ENCODE measurements at places on chromosomes 7 and 10.

DNA sequence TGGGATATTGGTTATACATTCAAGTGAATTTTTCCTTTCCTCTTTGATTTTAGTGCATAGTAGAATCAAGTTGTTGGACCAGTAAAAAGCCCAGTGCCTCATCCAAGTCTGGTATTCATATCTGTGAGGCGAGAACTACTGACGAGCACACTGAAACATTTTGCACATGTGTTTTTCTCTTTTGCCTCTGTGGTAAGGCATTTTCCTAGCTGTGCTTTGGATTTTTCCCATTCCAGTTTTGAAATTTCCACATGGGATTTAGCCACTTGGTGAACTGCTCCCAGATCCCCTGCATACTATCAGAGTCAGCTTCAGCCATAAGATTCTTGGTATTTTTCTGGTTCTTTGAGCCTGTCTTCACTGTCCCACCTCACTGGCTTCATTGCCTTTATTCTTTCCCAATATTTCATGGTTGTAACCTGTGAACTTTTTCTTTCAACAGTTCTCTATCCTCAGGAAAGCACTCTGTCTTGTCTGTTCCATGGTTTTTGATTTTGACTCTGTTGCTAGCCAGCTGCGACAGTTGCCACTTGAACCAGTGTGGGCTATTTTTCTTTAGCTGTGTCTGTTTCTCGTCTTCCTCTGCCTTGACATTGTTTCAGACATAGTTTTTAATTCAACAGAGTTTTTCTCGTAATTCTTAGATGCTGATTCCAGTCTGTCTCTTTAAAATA, 239.0 kb downstream of the REEP3 start:
- no peak for DNase-seq

DNA sequence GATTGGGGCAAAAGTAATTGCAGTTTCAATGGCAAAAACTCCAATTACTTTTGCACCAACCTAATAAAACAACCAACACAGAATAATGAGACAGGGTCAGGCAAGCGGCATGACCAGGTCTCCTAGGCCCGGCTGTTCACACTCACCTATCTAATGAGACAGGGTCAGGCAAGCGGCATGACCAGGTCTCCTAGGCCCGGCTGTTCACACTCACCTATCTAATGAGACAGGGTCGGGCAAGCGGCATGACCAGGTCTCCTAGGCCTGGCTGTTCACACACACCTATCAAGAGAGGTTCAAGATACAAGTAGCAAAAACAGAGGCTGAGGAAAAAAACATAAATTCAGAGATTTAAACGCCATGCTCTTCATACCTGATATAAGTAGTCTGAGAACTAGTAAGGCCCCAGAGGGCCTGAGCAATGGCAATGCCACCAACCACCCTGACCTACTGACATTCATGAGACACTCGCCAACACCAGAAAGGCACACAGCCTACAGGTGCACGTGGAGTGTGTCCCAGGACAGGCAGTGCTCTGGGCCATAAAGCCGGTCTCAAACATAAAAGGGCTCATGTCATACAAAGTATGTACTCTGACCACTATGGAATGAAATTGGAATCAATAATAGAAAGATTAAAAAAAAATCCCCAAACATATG, 40.6 kb upstream of the NCAPG2 start:
- DNase-seq, result no peak

- no peak for DNase-seq
Measured at GRCh38 chr7:13155188-13155587, 467.8 kb downstream of the ARL4A start.

GRCh38 chr7:107948645-107949442, 54.1 kb downstream of the LAMB1 start:
- no peak for DNase-seq

- no peak for DNase-seq
Measured at GRCh38 chr10:72310636-72311035, 36.9 kb downstream of the DDIT4 start.

DNA sequence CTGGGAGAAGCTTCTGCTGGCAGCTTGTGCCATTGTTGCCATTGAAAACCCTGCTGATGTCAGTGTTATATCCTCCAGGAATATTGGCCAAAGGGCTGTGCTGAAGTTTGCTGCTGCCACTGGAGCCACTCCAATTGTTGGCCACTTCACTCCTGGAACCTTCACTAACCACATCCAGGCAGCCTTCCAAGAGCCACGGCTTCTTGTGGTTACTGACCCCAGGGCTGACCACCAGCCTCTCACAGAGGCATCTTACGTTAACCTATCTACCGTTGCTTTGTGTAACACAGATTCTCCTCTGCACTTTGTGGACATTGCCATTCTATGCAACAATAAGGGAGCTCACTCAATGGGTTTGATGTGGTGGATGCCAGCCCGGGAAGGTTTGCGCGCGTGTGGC, 220.7 kb downstream of the ADK start:
- no peak for DNase-seq

DNA sequence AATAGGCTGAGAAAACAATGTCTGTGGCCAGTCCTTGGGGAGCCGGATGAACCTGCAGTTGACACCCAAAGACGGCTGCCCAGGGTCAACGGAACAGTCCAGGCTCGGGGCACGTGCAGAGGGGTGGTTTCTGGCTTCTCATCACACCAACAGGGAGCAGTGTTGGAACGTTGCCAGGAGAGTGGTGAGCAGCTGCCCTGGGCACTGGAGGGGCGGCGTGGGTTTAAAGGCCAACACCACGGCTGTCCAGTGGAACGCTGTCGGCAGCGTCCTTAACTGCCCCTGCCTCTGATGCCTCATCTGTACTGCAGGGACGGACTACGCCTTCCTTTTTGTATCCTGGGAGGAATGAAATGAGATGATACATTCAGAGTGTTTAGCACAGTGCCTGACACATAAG, 19.8 kb downstream of the JCAD start:
- DNase-seq, result no peak

- no peak for DNase-seq
Measured at GRCh38 chr7:137717811-137718271, 128.9 kb downstream of the DGKI start.

DNA sequence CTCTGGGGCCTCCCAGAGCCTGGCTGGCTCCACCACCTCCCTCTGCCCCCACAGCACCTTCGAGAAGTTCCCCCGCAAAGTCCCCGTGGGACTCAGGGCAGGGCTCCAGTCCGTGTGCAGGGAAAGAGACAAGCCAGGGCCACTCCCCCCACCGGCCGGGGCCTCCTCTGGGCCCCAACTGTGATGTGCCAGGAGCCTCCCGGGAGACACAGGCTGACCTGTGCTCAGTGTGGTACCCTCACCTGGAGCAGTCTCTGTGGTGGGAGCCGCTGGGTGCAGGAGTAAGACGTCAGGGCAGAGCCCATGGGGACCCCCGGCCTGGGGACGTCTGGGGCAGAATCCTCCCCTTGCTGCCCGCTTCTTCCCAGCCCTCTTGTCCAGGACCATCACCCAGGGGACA, 1.5 kb upstream of the ADGRA1 start:
- DNase-seq, result no peak

- no peak for DNase-seq
Measured at GRCh38 chr10:90447831-90448230, 410.0 kb downstream of the HTR7 start.

DNA sequence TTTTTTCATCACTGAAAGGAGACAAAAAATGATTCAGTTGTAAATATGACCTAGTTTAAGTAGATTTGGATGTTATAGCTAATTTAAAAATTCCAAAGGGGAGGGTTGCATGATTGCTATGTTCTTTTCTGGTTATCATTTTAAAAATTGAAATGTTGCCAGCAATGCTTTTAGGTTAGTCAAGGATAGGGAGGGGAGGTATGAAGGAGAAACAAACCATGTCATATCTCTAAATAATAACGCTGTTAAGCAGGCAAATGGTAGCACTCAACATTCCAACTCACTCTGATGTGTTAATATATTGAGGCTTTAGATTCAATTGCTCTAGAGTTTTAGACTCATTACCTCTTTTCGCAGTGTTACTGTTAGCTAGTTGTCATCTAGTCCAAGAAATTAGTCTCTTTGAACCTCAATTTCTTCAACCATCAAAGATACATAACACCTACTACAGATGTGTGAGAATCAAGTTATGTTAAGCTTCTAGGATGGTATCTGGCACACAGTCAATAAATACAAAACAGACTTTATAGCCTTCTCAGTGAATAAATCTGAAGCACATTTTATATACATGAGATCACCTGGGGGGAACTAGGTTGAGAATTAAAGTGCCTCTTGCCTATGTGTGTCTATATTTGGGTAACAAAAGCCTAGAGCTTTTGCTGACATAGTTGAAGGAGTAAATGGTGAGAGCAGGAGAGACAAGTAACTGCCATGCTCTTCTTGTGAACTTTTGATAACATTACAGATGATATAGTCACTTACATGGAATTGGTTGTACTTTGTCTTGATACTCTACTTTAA, 124.9 kb downstream of the CSTF2T start:
- no peak for DNase-seq

DNA sequence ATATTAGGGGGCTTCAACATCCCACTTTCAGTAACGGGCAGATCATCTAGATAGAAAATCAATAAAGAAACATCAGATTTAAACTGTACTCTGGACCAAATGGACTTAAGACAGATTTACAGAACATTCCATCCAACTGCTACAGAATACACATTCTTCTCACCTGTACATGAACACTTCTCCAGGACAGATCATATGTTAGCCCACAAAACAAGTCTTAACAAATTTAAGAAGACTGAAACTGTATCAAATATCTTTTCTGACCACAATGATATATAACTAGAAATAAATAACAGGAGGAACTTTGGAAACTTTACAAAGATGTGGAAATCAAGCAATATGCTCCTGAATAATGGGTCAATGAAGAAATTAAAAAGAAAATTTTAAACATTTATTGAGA, 86.7 kb downstream of the MICU1 start:
- no peak for DNase-seq

DNA sequence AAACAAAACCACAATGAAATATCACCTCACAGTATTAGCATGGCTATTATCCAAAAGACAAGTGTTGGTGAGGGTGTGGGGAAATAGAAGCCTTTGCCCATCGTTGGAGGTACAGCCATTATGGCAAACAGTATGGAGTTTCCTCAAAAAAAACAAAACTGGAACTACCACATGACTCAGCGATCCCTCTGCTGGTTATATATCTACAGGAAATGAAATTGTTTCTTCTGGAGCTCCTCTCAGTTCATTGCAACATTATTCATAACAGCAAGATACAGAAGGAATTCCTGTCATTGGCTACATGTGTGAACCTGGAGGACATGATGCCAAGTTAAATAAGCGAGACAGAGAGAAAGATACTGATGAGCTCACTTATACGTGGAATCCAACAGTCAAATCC, 2.4 kb upstream of the UBE3C start:
- no peak for DNase-seq

DNA sequence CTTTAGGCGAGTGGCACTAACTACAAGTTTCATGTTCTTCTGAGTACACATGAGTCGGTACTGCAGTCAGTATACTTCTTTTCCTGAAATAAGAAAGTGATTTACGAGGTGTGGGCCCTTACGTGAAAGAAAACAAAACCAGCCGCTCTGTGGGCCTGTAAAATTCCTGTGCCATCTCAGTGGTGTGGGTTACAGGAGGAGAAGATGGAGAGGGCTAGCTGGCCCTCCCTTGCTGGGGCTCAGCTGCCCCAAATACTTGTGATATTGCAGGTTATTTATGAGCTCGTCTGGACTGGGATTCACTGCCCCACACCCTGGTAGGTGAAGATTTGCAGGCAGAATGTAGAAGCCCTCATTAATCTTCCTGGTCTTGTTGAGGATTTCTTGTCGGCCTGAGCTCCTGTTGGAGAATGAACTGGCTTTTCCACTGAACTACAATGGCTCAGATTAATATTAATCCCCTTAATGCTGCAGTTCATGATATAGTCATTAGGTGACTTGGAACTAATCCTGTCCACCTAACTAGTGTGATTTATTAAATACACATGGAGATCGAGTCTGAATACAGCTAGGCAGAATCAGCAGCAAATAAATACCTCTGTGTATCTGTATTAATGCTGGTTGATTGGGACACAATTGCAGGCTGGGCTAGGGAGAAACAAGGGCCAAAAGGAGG, 68.0 kb downstream of the GBF1 start:
- DNase-seq, result no peak

DNA sequence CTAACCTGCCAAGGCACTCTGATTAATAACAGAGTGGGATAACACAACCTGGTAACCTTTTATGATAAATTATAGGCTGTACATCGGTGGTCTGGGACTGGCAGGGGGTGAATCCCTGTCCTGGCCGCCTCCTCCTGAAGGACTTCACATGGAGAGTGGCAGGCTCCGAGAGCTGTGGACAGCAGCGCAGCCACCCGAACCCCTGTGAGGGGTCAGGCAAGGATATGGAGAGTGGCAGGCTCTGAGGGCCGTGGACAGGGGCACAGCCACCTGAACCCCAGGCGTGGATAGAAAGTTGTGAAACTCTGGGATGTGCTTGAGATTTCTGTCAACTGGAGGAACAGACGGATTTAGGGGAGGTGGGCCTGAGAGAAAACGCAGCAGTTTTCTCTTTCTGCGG, 107.0 kb upstream of the MGMT start:
- no peak for DNase-seq

GRCh38 chr7:137919987-137920386, 73.2 kb upstream of the DGKI start:
- no peak for DNase-seq
